ENCODE measurements at places on chromosomes 6 and 20.

- peak; percentile 54 for DNase-seq
Measured at GRCh38 chr20:23937303-23938117, 51.1 kb downstream of the GGTLC1 start.

DNA sequence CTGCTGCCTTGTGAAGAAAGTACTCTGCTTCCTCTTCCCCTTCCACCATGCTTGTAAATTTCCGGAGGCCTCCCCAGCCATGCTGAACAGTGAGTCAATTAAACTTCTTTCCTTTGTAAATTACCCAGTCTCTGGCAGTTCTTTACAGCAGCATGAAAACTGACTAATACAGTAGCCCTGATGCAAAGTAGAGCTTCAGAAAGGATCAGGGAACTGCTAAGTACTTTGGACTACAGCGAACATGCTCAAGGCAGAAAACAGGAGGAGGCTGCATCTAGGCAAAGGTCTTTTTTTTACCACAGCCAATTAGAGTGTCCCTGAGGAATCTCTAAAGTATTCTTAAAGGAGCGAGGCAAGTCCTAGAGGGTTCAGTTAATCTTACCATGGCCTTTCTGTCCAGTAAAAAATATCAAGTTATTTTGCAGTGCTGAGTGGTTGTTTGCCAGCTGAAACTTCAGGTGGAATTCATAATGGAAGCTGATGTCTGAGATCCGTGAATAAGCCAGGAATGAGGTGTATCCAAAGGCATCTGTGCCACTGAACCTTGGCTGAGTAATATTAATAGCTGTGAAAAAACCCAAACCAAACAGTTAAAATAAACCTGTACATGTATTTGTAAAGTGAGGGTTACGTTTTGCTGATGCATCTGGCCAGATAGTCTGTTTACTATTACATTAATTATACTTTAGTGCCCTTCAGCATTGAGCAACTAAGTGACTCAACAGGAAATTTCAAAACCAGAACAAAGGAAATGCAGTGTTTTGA lies 170.4 kb downstream of the PHF3 start:
- DNase-seq = no peak

- no peak for DNase-seq
Measured at GRCh38 chr6:167558246-167559177, 233.6 kb downstream of the TTLL2 start.

DNA sequence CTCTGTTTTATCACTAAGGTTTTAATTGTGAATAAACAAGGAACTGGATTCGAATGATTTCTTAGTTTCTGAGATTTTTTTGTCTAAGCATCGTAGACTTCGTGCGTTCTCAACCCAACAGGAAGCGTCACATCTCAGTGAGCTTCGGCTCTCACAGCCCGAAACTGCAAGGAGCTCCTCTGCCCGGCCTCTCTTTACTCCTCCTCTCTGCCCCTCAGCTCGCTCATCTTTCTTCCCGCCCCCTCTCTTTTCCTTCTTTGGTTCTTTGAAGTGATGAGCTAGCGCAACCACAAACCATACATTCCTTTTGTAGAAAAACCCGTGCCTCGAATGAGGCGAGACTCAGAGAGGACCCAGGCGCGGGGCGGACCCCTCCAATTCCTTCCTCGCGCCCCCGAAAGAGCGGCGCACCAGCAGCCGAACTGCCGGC lies 480 bp upstream of the NT5E start:
- DNase-seq = no peak

- DNase-seq = no peak
Measured at GRCh38 chr6:137749696-137750211, 117.3 kb upstream of the TNFAIP3 start.

DNA sequence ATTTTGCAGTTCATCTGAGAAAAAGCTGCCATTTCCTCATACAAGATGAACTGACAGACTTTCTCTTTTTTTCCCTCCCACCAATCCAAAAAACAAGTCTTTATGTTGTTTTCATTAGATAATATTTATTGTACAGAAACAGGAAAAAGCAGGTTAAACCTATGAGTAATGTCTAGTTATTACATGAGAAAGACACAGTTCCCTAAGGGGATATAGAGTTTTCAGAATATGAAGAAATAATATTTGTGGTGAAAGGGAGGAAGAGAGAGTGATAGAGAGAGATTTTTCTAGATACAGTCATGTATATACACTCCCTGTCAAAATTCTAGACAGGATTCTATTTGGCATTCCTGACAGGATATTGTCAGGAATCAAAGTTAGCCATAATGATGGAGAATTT lies 392.4 kb downstream of the BMP2 start:
- DNase-seq = no peak

DNA sequence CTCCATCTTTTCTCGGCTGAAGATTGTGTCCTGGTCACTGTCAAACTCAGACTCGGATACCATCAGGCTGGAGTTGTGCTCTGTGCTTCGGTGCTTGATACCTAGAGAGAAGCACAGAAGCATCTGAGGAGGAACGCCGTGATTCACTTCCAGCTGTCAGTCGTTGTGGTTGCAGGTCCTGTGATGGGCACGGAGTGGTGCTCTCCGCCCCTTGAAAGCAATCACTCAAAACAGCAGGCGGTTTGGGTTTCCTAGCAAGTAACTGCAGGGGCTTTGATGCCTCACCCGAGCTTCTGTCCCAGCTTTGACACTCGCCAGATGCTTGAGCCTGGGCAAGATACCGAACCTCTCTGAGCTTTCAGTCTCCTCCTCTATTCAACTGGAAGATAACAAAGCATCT lies 52.5 kb downstream of the ALDH5A1 start:
- DNase-seq = peak; percentile 56

- DNase-seq = no peak
Measured at GRCh38 chr6:12545619-12546409, 170.8 kb upstream of the PHACTR1 start.

- no peak for DNase-seq
Measured at GRCh38 chr6:42615518-42615917, 51.7 kb downstream of the UBR2 start.

- DNase-seq = no peak
Measured at GRCh38 chr6:1335367-1336037, 23.6 kb downstream of the FOXQ1 start.

DNA sequence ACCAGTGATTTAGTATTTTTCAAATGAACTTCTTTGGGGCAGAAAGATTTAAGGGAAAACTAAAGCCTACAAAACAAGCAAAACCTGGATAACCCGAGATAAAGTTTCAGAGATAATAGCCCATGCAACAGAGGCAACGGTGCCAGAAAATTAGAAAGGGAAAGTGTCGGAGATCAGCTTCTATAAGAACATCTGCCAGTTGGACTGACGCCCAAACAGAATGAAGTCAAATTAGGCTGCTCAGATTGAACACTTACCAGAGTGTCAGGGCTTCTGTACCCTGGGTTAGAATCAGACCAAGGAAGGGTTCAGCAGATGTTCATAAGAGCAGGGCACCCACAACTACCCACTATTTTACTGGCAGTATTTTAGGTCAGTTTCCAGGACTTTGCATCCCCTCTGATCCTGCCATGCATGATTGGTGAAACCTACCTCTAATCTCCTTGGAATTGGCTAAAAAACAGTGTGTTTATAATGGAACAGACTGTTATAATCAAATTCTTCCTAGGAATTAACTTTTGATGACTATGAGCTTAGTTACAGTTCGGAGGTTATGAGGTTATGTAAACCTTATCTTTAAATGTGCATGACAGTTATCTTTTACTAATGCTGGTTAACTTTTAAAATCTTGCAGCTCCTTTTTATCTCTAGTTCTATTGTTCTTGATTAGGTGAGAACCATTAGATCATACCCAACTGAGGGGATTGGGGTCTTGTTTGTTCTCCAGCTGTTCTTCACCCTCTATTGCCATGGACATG lies 13.1 kb downstream of the BMP2 start:
- no peak for DNase-seq

DNA sequence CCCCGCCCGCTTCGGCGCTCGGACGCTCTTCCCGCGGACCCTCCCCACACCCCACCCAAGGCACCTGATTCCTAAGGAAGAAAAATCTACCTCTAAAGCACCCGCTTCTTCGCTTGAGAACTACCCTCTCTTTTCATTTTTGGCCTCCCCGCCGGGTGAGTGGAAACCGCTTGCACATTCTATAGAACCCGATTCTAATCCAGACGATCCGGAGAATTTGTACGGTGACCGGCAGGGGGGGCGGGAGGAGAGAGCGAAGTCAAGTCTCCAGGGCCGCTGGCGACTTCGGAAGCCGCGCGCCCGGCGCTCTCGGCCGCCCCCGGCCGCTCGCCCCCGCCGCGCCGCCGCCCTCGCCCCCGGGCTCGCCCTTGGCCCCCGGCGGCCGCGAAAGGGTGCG lies at the start of gene RBM24:
Gene RBM24, plus strand, starts transcription at position 262 of the 397 bp plus-strand sequence. CDS start 221 bp downstream, outside the sequence.
- DNase-seq = peak; percentile 58

Data from HEK293T (cell line).